ENCODE measurements at places on chromosomes 7 and 10.
A peak's percentile ranks its signal among the peaks of the same experiment; 100 is the strongest.

- DNase-seq = no peak
These were observed 11.2 kb downstream of the AVL9 start for GRCh38 chr7:32506266-32507054.

DNA sequence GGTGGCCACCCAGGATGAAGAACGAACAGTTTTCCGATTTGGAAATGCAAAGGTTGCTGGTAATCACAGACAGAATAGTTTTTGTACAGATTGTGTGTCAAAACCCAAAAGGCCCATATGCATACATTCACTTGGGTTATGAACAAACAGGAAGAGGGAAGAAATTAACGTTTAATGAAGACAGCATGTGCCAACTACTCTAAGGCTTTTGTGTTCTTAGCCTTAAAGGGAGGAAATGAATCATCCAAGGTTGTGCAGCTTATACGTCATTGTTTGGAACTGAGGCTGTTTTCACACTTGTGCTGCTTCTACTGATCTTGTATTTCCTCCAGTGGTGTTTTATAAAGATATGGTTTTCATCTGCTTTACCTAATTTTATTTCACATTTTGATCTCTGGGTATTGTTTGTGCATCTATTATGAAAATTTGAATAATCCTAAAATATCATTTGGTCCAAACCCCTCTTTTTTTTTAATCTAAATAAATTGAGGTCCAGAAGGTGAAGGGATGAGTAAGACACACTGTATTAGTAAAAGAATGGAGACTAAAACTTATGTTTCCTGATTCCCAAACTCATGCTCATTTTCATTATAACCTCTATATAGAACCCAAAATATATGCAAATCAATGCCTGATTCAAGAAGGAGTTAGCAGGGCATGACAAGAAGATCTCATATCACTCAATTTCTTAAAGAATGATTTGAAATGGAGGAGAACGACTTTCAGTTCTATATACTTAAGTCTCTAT is 373.1 kb downstream of the THSD7A start:
- no peak for DNase-seq

- peak; percentile 43 for DNase-seq
These were observed 149.8 kb downstream of the AKR1D1 start for GRCh38 chr7:138226001-138226476.

- no peak for DNase-seq
These were observed 120.9 kb upstream of the NAMPT start for GRCh38 chr7:106405697-106406141.

DNA sequence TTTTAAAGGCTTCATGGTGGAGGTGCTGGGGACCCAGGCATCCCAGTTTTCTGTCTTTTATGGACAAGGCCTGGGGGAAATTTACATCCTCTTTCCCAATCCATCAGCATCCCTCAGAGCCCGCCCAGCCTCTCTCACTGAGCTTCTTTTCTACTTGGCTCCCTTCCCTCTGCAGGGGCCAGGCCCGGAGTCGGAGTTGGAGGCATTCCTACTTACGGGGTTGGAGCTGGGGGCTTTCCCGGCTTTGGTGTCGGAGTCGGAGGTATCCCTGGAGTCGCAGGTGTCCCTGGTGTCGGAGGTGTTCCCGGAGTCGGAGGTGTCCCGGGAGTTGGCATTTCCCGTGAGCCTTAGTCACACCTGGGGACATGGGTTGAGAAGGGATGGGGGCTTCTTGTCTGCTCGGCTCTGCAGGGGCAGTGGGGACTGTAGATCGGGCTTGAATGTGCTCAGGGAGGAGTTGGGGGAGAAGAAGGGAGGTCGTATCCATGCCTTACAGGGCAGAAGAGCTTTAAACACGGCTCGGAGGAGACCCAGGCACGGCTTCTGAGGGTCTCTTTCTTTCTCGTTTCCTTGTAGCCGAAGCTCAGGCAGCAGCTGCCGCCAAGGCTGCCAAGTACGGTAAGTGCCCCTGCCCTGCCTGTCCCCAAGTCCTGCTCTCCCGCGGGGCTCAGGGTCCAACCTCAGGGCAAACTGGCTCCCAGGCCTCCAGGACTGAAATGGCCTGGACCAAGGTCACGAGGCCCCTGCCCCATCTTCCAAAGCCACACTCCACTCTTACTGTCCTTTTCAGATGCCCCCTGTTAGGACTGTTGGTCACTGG is 27.3 kb upstream of the LIMK1 start:
- no peak for DNase-seq

GRCh38 chr7:46993396-46993795 is 588.5 kb downstream of the TNS3 start:
- no peak for DNase-seq

DNA sequence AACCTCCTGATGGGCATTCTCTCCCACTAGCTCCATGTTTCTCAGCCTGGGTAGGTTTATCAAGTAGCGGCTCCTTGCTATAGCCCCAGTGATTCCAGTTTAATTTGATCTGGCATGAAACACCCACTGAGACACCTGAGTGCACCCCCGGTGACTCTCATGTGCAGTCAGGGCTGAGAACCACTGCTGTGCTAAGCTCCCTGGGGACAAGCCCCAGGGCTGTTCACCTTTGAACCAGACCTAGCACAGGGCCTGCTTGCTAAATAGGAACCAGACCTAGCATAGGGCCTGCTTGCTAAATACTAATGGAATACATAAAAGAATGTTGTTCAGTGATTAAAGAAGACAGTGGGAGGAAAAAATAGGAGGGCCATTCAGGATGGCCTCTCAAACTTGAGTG is 167.6 kb downstream of the JAZF1 start:
- no peak for DNase-seq

- DNase-seq = no peak
These were observed 1004.9 kb upstream of the POT1 start for GRCh38 chr7:125934539-125934938.

DNA sequence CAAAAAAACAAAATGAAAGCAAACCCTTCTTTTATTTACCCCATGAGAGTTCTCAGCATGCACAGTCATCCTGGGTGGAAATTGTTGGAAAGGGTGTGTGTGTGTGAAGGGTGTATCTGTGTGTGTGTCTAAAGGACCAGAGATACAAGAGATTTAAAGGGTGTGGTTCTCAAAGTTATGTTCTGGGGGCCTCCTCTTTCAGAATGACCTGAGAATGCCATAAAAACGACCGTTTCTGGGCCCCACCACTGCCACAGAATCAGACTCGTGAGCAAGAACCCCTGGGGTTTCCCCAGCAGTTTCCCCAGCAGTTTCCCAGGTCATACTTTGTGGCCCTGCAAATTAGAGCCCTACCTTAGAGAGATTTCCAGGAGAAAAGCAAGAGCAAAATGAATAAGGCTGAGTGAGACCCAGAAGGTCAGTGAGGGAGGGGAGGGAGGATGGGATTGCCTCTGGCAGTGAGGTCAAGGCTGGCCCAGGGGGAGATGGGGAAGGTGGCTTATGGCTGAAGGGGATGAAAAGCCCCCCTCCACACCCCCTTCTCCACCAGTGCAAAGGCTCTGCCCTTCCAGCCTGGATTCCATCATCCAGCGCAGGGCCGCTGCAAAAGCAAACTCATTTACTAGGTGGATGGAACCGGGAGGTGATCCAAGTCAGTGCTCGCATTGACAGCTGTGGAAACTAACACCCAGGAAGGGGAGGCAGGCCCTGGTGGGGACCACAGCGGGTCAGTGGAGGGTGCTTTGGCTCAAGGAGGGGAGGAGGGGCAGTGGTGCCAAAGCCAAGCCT is 10.2 kb downstream of the PYROXD2 start:
- no peak for DNase-seq

- DNase-seq = no peak
These were observed 414.6 kb upstream of the FOXK1 start for GRCh38 chr7:4267341-4268039.

Data from CMK (cell line).